ENCODE measurements at places on chromosomes 7 and 10. TPM values are rescaled to one million over a fixed set of nuclear protein-coding genes. Genes with fewer than 3 reads are reported as not detected.

DNA sequence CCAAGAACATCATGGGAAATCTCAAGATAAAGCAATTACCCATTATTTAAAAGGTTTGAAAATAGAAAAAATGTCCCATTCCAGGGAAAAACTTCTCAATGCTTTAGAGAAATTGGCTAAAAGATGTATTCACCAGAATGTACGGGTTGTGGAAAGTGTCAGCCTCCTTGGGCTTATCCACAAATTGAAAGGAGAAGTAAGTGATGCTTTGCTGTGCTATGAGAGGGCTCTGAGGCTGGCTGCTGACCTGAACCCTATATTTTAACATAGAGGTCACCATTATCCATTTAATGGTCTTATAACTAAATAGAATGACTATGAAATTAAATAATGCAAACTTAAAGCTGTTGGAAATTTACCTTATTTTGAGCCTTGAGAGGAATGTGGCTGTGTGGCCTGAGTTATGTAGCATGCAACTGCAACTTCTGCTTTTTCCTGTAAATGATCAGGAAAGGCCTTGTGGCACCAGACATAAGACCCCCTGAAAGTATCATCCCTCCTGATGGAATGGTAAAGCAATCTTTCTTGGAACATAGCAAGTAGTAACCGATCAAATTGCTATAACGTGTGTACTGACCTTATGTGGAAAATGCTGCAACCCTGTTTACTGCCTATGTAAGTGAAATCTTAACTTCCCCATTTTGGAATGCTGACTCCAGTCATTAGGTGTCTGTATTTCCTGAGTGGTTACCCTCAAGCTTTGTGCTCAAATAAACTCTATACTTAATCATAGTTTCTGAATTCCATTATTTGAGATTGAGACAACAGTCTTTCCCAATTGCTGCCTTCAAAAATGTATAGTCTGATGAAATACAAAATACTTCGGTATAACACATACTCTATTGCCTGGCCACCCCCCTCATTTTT, 6.9 kb downstream of the IFIT1B start:
- no peak for DNase-seq

DNA sequence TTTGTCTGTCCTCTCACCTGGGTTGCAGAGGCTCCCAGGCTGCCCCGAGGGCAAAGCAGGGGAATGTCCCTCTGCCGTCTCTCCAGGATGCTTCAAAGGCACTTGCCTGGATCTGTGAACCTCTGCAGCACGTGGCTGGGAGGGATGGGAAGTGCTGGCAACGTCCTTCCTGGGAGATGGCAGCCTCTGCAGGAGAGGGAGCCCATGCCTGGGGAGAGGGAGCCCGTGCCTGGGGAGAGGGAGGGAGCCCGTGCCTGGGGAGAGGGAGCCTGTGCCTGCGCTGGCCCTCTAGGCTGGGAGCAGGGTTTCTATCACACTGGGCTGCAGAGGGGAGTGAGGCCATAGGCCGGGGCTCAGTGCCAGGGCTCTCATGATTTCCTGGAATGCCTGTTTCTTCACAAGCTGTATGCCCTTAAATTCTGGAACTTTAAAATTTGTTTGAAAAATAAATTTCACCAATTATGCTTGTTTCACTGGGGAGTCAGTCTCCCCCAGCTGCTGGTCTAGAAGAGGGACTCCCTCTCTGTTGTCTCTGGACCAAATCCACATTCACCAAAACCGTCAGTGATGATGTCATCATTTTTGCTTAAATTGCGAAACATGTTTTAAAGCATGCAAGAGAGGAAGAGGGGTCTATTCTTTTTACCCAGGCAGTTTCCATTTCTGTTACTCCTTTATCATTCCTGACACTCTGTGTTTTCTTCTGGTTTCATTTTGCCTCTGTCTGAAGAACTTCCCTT, 135.7 kb downstream of the DNAJB6 start:
- no peak for DNase-seq

DNA sequence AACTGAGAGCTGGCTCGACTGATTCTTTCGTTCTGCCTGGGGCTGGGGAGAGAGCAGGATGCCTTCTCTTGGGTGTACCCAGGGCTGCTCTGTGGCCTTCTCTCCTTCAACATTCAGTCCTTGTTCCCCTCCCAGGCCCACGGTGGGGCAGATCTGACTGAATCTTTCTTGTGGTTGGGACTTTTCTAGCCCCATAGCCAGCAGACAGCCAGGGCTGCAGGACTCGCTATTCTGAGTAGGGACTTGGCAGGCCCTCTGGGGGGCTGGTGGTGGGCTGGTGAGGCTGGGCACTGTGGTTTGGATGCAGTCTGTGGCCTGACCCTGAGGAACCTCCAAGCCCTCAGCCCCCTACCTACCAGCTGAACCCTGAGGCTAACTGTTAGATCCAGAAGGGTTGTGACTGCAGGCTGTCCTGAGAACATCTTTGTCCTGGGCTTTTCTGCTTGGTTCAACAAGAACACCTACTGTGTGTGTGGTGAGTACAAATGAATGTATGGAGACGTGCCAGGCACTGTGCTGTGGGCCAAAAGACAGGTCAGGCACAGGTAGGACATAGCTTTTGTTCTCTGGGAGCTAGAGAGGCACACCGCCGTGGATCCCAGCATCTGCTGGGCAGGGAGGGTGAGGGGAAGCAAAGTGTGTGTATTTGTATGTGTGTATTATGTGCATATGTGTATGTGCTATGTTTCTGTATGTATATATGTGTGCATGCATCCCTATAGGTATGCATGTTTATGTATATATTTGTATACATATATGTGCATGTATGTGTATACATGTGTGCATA, 2.1 kb upstream of the PALD1 start:
- DNase-seq, result no peak

Gene CRTAC1
- total RNA-seq, result 1.0 TPM

GRCh38 chr10:110600487-110601101, 33.1 kb downstream of the SMC3 start:
- no peak for DNase-seq

Gene CARD11
- total RNA-seq, result 0.22 TPM

DNA sequence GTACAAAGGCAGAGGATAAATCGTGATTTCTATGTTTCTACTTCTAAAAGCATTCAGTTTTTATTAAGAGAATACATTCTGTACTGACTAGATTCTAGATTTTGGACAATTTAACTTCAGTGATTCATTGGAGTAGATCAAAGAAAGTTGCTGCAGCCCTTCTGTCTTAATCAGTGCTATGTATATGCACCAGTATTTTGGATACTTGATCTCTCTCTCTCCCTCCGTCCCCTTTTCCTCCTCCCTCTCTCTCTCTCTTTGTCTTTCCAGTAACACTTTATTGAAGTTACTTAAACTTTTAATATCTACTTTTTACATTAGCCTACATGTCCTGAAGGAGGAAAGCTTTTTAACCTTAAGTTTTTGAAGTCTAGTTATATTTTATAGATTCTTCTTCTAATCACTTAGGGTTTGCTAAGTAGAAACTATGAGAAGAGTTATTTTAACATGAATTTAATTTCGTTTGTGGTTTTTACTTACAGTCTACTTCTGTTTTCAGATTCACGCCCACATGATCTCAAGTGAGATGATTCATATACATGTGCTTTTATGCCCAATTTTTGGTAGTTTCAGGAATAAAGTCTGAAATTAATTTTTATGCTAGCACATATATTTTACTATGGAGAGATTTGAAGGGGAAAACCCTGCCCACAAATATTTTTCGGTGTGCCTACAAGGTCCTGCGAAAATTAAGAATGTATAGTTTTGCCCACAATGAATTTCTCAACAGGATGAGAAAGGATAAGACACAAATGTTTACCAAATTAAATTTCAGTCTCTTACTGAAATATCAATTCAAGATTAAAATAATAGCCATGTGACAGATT, 9.1 kb downstream of the MDFIC start:
- no peak for DNase-seq

GRCh38 chr7:64314566-64314965, 805 bp downstream of the ZNF736 start:
- no peak for DNase-seq

- no peak for DNase-seq
Measured at GRCh38 chr7:11833431-11833830, 1.4 kb upstream of the THSD7A start.

Measured in Right ventricle myocardium superior (tissue), 1 donor.